ENCODE measurements at places on chromosomes 7 and 10. TPM values are rescaled to one million over a fixed set of nuclear protein-coding genes. Genes with fewer than 3 reads are reported as not detected.
A peak's percentile ranks its signal among the peaks of the same experiment; 100 is the strongest.

CRYGN gene
- not detected for total RNA-seq

ZNF518A gene
- 26.0 TPM for total RNA-seq

GRCh38 chr10:113436851-113437250 lies 116.0 kb upstream of the HABP2 start:
- no peak for DNase-seq

- peak; percentile 45 for DNase-seq
Observed at GRCh38 chr10:33306701-33307519, 27.6 kb downstream of the NRP1 start.

GRCh38 chr10:73807471-73807870 lies 3.9 kb downstream of the NDST2 start:
- no peak for DNase-seq

DNA sequence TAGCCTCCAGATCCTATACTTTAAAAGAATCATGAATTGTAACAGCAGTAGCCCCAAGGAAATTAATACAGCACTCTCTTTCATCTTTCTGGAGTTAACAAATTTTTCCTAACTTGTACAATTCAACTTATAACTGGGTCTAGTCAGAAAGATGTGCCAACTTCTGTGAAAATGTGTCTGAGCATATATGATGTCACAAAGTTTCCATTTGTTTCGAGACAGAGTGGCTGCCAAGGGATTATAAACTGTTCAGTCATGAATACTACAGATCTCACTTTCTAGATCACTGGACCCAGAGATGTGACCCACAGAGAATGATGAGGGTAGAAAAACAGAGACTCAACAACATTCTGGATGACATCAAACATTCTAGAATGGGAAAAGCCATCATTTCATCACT lies 249.2 kb upstream of the PHF14 start:
- DNase-seq, result no peak

DNA sequence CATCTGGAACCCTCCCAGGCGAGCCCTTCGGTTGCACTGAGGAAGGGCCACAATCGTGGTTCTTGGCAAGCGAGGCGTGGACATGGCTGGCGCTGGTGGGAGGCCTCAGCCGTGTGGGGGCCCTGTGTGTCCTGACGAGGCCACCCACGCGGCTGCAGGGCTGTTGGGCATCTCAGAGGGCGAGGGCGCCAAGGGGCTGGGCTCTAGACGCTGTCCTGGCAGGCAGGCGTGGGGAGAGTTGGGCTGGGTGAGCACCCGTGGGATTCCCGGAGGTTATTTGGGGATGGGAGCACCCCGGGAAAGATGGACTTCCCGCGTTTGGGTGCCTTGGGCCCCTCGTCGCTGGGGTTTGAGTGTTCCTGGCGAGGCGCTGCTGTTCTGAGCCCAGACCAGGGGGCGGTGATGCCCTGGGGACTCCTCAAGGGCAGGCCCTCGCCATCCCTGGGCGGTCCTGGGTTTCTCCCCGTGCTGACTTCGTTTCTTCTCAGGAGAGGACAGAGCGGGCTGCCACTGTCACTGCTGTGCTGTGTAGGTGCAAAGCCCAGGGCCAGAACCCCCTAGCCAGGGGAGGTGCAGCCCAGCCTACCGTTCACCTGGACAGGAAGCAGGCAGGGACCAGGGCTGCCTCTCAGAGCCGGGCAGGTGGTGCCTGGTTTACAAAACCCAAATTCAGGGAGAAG lies 87.2 kb downstream of the DNAJB6 start:
- DNase-seq, result no peak

- DNase-seq, result no peak
Observed at GRCh38 chr10:86221442-86222335, 144.9 kb downstream of the GRID1 start.

DNA sequence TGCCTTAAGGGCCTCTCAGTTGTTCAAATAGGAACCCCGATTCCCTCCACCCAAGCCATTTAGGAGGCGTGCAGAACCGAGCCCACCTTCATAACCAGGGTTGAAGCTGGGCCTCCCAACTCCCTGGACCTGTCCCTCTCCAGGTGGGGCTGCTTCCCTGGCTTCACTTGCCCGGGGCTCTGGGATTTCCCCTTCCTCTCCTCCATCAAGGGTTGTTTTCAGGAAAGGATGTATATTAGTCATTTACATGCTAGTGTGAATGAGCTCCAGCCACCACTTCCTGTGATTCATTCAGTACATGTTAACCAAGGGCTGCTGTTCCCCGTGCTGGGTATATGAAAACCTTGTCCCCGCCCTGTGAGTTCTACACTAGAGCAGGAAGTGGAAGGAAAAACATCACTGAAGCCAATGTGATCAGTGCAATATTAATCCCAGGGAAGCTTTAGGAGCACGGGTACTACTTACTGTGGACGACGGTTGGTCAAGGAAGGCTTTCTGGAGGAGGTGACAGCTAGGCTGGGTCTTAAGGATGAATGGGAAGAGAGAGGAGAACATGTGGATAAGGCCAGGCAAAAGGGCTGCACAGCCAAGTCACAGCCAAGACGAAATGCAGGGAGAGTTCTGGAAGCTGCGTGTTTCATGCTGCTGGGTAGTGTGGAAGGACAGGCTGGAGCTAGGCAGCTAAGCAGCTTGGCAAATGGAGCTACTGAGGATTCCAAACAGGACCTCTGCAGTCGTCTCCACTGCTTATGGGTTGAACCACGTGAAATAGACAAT lies 150.1 kb upstream of the SHH start:
- DNase-seq, result no peak

GRCh38 chr10:24947304-24948097 lies 4.9 kb downstream of the PRTFDC1 start:
- no peak for DNase-seq

DNA sequence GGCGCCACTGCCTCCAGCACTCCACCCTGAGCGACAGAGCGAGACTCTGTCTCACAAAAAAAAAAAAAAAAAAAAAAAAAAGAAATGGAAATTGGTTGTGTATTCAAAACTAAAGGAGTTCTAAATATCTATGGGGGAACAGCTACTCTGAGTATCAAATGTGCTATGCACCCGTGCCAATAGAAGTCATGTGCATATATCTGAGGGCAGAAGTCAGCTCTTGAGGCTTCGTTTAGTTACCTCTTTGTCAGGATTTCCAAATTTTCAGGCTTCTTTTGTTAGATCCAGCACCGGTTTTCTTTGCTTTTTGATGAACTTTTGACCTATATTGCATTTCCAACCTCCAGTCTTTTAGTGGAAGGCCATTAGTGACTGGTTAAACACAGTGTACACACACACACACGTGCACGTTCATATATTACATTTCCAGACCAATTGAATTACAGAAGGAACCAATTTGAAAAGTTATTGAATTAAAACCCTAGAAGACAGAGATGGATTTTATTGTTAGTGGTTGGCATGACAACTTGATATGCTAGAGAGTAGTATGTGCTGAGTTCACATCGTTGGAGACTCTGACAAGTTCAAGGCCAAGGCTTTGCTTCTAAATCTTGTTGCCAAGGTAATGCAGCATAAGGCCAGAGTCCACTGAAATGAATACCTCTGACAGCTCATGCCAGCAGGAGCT lies 33.1 kb upstream of the ADD3 start:
- peak; percentile 76 for DNase-seq

- DNase-seq, result no peak
Observed at GRCh38 chr10:97796651-97797050, 24.9 kb upstream of the SFRP5 start.

Data from hepatocyte (in vitro differentiated cells).